ENCODE measurements at places on chromosomes 2 and 18.

DNA sequence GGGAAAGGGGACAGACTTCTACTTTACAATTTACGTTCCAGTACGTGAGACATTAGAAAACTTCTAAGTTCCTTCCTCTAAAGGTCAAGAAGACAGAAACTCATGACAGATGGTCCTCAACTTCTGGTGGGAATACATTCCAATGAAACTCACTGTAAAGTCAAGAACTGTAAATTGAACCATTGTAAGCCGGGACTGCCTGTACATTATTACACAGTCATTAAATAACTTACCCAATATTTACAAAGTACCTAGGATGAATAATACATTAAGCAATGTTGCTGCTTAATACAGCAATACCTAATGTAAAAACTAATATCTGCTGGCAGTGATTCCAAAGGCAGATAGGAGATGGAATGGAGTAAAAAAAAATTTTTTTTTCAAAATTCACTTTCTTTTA is 51.9 kb downstream of the CDH2 start:
- DNase-seq, result no peak

GRCh38 chr2:219289537-219290361 is 10.6 kb downstream of the DNAJB2 start:
- no peak for DNase-seq

- no peak for DNase-seq
Observed at GRCh38 chr2:33131111-33131510, 184.4 kb downstream of the LTBP1 start.

- DNase-seq, result no peak
Observed at GRCh38 chr2:30225131-30225762, 6.1 kb upstream of the LBH start.

DNA sequence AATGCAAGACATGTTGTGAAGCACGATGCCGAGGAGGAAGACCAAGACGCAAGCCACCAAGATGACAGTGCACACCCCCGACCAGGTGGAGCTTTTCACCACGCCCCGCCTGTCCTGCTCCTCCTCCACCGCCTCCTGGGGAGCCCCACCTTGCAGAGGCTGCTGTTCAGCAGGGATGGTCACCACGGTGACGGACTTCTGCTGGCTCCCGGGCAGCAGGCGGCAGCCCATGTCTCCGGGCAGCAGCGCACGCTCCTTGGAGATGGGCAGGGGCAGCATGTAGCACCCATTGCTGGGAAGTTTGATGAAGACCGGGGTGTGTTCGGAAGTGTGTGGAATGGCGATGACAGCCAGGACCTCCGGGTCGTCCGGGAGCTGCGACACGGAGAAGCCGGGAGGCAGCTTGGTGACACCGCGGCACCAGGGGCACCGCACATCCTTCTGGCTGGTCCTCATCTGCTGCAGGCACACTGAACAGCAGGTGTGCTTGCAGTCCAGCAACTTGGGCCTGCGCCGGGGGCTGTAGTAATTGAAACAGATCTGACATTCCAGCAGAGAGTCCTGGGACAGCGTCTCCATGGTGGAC is 76.8 kb downstream of the RNF152 start:
- DNase-seq, result no peak
